ENCODE measurements at places on chromosomes 6 and 20.

DNA sequence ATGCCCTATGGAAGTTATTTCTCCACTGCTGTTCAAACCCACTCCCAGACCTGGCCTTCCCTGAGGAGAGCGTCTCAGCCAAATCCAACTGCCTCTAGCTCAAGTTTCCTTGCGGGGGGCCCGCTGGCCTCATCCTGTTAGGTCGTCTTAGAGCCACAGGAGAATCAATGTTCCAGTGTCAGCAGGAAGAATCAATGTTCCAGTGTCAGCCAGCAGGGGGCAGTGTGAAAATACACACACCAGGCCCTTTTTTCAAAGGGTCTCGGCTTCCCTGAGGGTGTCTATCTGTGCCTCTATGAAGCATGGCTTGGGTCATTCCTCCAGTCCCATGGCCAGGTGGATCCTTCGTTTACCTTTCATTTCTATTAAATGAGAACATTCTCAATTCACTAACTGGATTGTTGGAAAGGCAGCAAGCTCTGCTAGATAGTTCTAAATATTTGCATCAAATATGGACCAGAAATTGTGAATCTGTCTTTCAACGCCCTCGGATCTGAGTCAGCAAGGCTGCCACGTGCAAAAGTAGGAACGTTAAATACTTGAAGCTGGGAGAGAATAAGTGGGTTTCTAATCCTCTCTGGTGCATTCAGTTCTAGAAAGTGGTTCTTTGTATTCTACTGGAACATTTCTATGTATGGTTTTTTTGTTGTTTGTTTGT lies 19.2 kb downstream of the PRND start:
- no peak for DNase-seq

DNA sequence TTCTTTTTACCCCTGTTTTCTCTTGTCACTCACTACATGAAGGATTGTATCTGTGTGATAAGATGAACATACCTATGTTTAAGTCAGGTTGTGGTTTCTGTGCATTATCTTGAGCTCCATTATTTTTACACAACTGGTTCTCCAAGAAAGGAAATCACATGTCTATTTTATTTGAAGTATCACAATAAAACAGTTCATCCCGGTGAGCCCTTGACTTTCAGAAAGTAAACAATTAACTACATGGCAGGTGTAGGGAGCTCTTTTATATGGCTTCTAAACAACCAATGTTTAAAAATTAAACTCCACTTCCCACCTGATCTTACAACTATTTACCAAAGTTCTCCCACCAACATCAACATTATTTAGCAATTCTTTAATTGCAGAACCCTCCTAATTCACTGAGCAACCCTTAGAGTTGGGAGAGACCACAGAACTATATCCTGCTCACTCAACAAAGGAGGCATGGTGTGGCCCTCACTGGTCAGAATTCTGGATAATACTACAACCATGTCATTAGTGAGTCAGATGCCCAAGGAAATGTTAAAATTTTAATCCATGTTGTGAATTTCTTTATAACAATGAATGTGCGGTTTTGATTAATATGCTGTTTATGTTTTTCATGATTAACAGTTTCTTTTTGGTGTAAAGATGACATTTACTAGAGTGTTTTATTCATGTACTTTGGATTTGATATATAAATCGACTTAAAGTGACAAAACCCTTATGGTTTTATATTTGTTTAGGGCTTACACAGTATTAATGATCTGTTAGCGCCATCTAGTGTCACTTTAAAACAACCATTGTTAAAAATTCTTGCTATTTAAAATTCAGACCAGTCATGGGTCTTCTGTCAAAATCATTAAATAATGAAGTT lies 50.0 kb upstream of the SCGN start:
- DNase-seq, result no peak

GRCh38 chr20:5773589-5773988 lies 23.4 kb downstream of the SHLD1 start:
- no peak for DNase-seq

DNA sequence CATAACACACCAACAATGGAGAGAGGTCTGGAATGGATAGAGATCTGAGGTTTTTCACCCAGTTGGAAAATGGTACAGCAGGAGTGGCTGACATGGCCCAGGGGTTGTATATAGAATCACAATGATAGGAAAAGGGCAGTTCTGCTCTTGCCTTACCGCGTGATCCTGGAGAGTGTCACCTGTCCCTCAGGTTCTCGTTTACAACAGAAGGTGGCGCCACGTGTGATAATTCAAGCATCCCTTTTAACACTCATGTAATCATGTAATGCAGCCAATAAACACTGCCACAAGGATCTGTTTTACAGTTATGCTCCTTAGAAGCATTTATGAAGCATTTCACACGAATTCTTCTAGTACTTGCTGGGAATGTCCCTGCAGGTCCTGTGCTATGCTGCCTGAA lies 12.9 kb upstream of the WFDC2 start:
- no peak for DNase-seq

GRCh38 chr6:155115893-155116570 lies 120.9 kb downstream of the TIAM2 start:
- DNase-seq, result no peak

GRCh38 chr20:48384147-48384818 lies 443.5 kb downstream of the PREX1 start:
- no peak for DNase-seq

DNA sequence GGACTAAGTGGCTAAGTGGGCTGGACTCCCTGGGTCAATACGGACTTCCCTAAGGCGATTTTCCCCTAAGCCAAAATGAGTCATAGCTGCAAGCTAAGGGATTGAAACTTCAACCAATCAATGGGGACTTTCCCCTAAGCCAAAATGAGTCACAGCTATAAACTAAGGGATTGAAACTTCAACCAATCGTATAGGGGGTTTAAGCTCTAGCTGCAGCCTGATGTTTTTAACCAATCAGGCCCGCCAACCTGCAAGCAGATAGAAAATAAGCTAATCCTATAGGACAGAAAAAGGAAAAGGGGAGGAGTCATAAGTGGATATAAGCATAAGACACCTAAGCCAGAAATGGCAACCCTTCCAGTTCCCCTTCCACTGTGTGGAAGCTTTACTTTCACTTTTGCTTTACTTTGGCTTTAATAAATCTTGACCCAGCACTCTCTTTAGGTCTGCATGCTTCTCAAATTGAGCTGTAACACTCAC lies 655.0 kb upstream of the HS3ST5 start:
- no peak for DNase-seq
